ENCODE measurements at places on chromosomes 12 and 14. TPM values are rescaled to one million over a fixed set of nuclear protein-coding genes. Genes with fewer than 3 reads are reported as not detected.

GRCh38 chr12:131124487-131125280 lies 171.0 kb downstream of the ADGRD1 start:
- no peak overlapping the region for H3K4me3 ChIP-seq
- no peak for DNase-seq
- H3K4me1 ChIP-seq: no peaks in the 10 kb centered on the region
- H3K36me3 ChIP-seq: no peaks in the 10 kb centered on the region
- no peak overlapping the region for H3K27ac ChIP-seq

The RAD9B gene
- total RNA-seq: 2.4 TPM

DNA sequence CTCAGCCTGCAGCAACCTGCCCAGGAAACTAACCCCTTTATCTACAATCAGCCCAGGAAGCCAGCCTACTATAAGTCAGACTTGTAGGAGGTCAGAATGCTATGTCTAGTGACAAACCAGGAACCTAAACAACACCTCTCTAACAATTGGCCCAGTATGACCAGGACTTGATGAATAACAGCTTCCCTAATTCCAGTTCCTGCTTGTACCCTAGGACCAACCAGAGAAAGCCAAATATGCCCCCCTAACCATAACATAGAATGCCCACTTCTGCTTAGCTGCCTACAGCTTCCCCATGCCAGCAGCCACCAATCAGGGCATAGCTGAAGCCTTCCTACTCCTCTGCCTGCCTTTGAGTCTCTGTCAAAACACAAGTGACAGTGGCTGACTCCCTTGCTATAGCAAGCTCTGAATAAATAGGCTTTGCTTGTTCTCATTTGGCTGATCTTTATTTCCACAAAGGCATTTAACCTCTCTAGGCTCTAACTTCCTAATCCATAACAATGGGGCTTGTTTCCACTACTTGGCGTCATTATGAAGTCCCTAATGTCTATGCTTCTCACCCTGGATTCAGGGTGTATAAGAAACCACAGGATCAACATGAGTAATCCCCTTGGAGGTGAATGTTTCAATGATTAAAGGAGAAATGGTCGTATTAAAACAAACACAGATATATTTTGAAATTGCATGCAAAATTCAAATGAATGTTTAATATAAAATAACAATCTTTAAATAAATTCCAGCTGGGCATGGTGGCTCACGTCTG lies 220.2 kb downstream of the ANO6 start:
- no peak overlapping the region for H3K27ac ChIP-seq
- no peak for DNase-seq
- H3K36me3 ChIP-seq: no peaks in the 10 kb centered on the region
- H3K27me3 ChIP-seq: no peaks in the 10 kb centered on the region

The SLC6A12 gene
- 0.21 TPM for total RNA-seq

The HOTAIR gene
- total RNA-seq: not detected

The FAM90A1 gene
- total RNA-seq: not detected

The C12orf50 gene
- 0.66 TPM for total RNA-seq

The CLEC4D gene
- not detected for total RNA-seq

The RD3L gene
- not detected for total RNA-seq

DNA sequence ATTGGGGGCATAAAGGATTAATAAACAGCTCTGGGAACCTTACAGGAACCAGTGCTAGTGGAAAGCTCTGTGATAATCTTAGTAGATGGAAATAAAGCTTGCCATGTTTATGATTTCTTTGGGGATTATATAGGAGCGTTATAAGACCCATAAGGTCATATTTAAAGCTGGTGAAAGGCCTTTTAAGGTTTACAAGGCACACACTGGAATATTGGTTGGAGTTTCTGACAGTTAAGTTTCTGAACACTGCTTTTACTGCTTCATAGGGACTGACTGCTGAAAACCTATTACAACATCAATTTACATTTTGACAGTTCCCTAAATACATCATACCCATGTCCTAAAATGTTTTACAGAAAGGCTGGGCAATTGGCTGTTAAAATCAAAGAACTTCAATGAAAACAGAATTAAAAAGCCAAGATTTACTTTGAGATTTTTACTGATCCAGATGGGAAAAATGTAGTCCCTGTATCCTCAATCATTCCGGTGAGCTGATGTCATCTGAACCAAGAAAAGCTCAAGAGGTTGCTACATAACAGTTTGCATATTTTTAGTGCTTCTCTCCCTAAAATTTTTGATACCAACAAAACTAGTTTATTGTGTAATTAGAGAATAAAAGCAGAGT lies 153.7 kb upstream of the IGF1 start:
- H3K4me1 ChIP-seq: no peaks in the 10 kb centered on the region
- H3K4me3 ChIP-seq: no peak overlapping the region
- peak overlapping the region; percentile 60 for H3K27ac ChIP-seq
- DNase-seq: no peak
- H3K36me3 ChIP-seq: no peaks in the 10 kb centered on the region

GRCh38 chr12:117235261-117235660 lies 45.0 kb upstream of the FBXO21 start:
- H3K36me3 ChIP-seq: no peaks in the 10 kb centered on the region
- H3K4me3 ChIP-seq: no peak overlapping the region
- no peak overlapping the region for H3K27ac ChIP-seq
- H3K4me1 ChIP-seq: no peaks in the 10 kb centered on the region
- no peak for DNase-seq

The MORN3 gene
- under 0.01 TPM for total RNA-seq

- no peak overlapping the region for H3K27ac ChIP-seq
- no peak overlapping the region for H3K4me3 ChIP-seq
- no peaks in the 10 kb centered on the region for H3K27me3 ChIP-seq
- DNase-seq: no peak
- no peaks in the 10 kb centered on the region for H3K36me3 ChIP-seq
- H3K4me1 ChIP-seq: no peaks in the 10 kb centered on the region
These were observed 14.5 kb downstream of the RNASE3 start for GRCh38 chr14:20905676-20906075.

GRCh38 chr14:96088074-96088473 lies 48.9 kb downstream of the C14orf132 start:
- H3K27ac ChIP-seq: no peak overlapping the region
- DNase-seq: no peak
- H3K27me3 ChIP-seq: no peaks in the 10 kb centered on the region

DNA sequence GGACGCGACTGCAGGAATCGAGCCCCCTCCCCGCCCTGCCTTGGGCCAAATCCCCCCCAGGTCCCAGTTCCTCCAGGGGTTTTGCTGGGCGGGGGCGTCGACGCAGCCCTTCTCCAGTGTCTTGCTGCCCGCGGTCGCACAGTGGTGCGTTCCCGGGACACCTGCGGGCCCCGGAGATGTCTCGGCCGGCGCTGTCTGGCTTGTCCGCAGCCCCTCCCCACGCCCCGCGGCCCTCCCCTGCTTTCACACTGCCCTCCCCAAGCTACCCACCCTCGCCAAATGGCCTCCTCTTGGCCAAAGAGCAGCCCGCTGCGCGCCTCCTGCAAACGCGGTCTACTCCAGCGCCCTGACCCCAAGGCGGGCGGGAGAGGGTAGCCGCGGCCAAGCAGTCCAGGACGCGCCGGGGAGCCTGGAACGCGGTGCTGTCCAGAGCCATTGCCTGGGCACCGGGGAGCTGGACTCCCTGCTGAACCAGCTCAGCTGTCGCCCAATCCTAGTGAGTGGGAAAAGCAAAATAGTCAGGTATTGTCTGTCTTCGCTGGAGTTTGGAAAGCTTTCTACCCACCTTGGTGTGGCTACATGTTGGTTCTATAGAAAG lies 122.0 kb downstream of the AACS start:
- peak overlapping the region; percentile 88 for H3K27ac ChIP-seq
- peaks cover 3% of the 10 kb centered on the region for H3K27me3 ChIP-seq
- H3K4me3 ChIP-seq: peak overlapping the region; percentile 37
- no peaks in the 10 kb centered on the region for H3K36me3 ChIP-seq

The KRT79 gene
- total RNA-seq: not detected

DNA sequence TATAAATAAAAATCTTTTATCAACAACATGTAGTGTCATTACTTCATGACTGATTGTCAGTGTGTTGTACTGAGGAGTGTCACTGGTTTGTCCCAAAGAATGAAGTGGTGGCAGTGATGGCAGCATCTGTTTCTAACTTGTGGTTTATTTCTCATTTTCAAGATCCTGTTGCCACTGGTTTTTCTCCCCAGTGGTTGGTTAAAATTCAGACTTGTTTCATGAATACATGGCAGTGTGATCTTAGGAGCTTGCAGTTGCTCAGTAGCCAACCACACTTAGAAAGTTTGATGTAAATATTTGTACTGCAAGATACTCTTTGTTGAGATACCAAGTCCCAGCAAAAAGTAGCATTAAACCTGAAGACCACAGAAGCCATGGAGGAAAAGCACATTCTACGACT lies 69.8 kb downstream of the PLEKHA5 start:
- no peaks in the 10 kb centered on the region for H3K27me3 ChIP-seq
- H3K36me3 ChIP-seq: no peaks in the 10 kb centered on the region
- H3K4me1 ChIP-seq: no peaks in the 10 kb centered on the region
- no peak overlapping the region for H3K4me3 ChIP-seq
- DNase-seq: no peak

The HRK gene
- 0.21 TPM for total RNA-seq

DNA sequence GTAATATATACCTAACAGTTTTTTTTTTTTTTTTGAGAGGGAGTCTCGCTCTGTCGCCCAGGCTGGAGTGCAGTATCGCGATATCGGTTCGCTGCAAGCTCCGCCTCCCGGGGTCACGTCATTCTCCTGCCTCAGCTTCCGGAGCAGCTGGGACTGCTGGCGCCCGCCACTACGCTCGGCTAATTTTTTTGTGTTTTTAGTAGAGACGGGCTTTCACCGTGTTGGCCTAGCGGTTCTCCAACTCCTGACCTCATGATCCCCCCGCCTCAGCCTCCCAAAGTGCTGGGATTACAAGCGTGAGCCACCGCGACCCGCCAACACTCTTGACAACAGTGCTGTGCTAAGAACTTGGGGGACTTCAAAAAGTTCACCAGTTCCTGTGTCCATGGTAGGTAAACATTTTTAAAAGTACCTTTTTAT lies 63.5 kb downstream of the FOXG1 start:
- H3K27me3 ChIP-seq: no peaks in the 10 kb centered on the region
- no peak for DNase-seq
- H3K27ac ChIP-seq: no peak overlapping the region
- no peaks in the 10 kb centered on the region for H3K4me1 ChIP-seq
- H3K4me3 ChIP-seq: no peak overlapping the region

DNA sequence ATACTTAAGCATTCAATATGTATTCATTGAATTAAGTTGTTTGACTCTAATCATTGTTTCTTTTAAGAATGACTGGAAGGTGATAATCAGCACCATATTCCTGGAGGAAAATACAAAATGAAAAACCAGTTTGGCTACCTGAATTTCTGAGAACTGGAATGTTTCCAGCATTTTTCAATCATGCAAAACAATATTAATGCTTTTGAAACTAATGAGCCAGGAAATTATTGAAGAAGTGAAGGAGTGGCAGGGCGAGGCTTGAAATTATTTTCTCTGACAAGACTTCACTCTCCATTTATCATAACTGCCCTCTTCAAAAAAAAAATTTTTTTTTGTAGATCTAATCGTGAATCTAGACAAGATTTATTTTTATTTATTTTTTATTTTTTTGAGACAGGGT lies 19.0 kb downstream of the TMEM19 start:
- no peak overlapping the region for H3K27ac ChIP-seq
- DNase-seq: no peak
- no peaks in the 10 kb centered on the region for H3K36me3 ChIP-seq
- no peaks in the 10 kb centered on the region for H3K4me1 ChIP-seq
- H3K4me3 ChIP-seq: no peak overlapping the region
- H3K27me3 ChIP-seq: no peaks in the 10 kb centered on the region

DNA sequence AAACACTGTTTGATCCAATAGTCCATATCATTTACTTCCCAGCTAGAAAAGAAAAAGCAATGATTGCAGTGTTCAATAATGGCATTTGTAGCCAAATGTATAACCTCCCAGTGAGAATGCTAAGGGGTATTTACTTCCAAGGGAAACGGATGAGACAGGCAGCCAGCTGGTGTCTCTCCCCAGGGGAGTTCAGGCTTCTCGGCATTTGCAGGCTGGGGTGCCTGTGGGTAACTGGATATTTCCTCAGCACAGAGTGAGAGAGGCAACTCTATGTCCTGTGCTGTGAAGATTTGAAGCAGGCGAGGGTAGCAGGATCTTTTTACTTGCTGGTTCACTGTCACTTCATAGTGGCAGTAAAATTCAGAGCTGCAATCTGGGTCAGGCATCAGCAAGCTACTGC lies 1455.6 kb upstream of the TMEM132C start:
- no peak overlapping the region for H3K27ac ChIP-seq
- no peaks in the 10 kb centered on the region for H3K36me3 ChIP-seq
- no peaks in the 10 kb centered on the region for H3K27me3 ChIP-seq

GRCh38 chr14:96588410-96589257 lies 86.5 kb downstream of the PAPOLA start:
- H3K27ac ChIP-seq: no peak overlapping the region
- peaks cover 16% of the 10 kb centered on the region for H3K4me1 ChIP-seq
- H3K27me3 ChIP-seq: no peaks in the 10 kb centered on the region
- no peak for DNase-seq
- H3K4me3 ChIP-seq: no peak overlapping the region

- H3K4me3 ChIP-seq: no peak overlapping the region
- peaks cover 69% of the 10 kb centered on the region for H3K4me1 ChIP-seq
- no peaks in the 10 kb centered on the region for H3K36me3 ChIP-seq
- no peak for DNase-seq
These were observed 6.3 kb downstream of the TRMT61A start for GRCh38 chr14:103535081-103535890.

GRCh38 chr12:19695244-19696098 lies 256.2 kb downstream of the AEBP2 start:
- H3K27me3 ChIP-seq: no peaks in the 10 kb centered on the region
- H3K27ac ChIP-seq: no peak overlapping the region
- no peaks in the 10 kb centered on the region for H3K4me1 ChIP-seq
- no peaks in the 10 kb centered on the region for H3K36me3 ChIP-seq
- DNase-seq: no peak
